ENCODE measurements at places on chromosomes 4 and X.

DNA sequence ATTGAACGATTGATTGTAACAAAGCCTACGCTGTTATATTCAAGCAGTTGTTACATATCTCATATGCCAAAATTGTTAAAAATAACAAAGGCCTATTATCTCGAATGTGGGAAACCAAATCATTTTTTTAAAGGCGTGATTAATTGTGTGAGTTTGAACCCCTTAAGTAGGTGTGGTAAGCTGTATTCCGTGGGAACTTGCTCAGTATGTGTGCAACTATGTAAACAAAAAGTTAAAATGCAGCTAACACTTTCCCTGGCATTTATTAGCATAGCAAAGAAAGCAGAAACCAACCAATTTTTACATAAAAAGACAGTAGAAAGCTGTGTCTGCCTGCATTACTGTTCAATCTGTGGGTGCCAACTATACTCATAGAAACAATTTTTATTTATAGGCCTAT lies 166.0 kb upstream of the HAND2 start:
- DNase-seq = no peak

DNA sequence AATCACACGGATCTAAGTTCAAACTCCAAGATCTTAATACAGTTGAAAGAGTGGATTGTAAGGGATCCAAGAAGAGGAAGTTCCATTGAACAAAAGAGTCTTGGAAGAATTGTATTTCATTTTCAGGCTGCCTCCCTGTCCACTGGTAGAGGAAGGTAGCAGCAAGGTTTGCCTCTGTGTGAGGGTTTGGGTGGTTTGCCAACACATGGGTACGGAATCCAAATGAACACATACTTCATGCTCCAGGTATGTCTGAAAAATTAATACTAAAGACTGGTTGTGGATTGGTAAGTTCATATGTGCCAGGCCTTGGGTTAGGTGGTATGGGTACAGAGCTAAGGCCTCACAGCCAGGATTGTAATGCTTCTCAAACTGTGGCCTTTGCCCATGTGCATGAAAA lies 523.6 kb upstream of the BOD1L1 start:
- no peak for DNase-seq

DNA sequence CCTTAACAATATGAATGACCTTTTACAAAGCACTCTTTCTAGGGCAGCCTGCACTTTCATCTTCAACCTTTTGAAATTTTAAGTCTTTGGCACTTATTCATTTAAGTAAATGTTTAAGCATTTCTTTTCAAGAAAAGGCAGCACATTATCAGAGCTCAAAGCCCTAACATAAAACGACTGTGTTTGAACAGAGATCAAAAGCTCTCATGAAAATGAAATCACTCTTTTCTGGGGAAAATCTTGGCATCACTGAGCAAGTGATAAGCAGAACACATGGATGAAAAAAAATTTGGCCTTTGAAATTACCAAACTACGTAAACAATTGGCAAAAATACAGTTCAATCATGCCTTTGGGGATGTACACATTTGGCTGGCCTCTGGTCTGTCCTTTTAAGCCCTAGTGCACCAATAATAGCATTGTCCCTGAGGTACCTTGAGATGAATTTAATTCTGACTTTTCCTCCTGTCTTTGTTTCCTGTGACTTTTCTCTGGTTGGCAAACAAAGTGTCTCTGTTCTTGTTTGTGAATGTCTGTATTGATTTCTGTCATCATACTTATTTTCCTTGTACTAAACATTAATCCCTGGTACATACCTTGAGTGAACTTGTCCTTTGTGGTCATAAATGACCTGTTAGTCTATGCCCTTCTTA lies 12.9 kb upstream of the ODAM start:
- no peak for DNase-seq

- no peak for DNase-seq
These were observed 91.9 kb upstream of the KLHL13 start for GRCh38 chrX:118208481-118208880.

DNA sequence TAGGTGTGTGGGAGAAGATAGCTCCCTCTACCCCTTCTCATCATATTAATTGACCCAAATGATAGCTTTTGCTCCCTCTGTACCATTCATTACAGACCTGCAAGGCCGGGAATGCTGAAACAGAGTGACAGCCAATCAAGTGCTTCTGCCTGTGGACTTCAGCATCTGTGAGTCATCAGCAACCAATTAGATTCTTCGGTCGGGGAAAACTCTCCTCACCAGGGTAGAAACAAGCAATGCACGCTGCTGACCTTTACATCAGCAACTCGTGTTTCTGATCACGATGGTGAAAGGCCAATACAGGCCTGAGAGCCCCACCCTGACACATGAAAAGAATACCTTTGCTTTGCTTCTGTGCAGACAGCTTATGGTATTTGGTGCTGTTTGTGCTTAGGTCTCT lies 347.2 kb upstream of the DDX53 start:
- peak; percentile 2 for DNase-seq

GRCh38 chr4:127352220-127353113 lies 280.3 kb upstream of the INTU start:
- no peak for DNase-seq

GRCh38 chr4:84967243-84967690 lies 777 bp upstream of the WDFY3 start:
- DNase-seq = no peak

- DNase-seq = peak; percentile 75
These were observed 2.9 kb downstream of the MAML3 start for GRCh38 chr4:140150886-140151698.

- DNase-seq = no peak
These were observed 28.5 kb upstream of the FGF2 start for GRCh38 chr4:122798101-122798500.

GRCh38 chr4:11596989-11597388 lies 168.3 kb upstream of the HS3ST1 start:
- no peak for DNase-seq

GRCh38 chr4:107577743-107578142 lies 142.3 kb downstream of the PAPSS1 start:
- no peak for DNase-seq

DNA sequence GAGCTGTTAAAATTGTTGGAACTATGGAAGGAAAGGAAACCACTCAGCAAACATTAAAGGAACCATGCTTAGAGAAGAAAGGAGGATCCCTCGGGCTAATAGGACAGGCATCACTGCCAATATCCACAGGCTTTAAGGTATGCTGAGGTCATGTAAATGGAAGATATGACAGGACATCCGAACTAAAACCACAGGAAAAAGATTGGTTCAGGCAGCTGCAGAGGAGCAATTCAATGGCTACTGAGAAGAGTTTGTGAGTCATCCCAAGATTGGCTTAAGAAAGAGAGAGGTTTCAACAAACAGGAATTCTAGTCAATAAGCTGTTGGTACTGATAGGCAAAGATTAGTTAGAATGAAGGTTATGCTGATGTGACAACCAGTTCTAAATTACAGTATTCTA lies 106.4 kb upstream of the FAM241A start:
- no peak for DNase-seq

- DNase-seq = peak; percentile 29
These were observed 361.1 kb downstream of the MID1IP1 start for GRCh38 chrX:39162322-39162735.

DNA sequence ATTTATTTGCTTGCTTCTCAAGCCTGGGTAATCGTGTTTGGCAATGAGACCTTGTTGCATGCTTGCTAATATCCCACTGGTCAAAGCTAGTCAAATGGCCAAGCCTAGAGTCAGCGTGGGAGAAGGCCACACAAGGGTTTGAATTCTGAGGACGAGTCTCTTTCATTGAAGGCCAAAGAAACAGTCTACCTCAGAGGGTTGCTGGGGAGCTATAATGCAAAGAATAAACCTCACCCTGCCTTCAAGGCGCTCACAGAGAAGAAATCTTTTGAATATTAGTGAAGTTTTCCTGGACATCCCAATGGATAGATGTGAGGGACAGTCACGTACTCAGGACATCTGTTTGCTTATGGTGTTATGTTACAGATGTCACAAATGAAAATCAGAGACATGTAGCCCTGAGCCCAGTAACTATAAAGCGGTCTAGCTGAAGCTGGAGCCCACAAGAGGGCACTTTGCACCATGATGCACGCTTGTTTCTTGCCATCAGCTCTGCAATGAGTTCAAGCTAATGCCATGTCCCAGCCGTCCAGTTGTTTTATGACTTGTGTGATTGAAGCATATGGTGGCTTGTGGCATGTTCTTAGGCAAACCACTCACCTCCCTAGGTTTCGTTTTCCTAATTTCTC lies 1.1 kb upstream of the TLR3 start:
- DNase-seq = no peak

DNA sequence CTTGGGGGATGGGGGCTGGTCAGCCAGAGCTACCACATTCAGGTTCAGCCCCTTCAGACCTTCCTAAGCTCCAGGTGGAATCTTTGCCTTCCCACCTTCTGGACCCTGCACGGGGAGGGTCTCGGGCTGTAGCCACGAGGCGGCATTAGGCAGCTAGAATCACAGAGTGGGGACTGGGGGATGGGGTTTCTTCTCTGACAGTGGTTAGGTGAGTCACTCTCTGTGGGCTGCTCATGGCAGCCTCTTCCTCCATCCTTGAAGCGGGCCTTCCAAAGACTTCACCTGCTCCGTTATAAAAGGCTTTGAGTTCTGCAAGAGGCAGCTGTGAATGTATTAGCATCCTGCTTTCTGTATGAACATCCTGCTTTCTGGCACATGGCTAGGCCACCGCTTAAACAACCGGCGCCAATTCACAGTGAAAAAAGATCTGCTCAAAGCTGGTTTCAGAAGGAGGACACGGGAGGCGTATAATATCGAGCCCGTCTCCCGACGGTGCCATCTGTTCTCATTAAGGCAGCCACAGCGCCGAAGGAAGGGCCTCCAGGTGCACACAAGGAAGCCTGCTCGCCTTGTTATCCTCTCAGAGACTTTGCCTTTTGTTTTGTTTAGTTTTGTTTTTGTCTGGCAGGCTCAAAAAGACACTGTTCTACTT lies 74.3 kb upstream of the IGFBP7 start:
- DNase-seq = no peak

DNA sequence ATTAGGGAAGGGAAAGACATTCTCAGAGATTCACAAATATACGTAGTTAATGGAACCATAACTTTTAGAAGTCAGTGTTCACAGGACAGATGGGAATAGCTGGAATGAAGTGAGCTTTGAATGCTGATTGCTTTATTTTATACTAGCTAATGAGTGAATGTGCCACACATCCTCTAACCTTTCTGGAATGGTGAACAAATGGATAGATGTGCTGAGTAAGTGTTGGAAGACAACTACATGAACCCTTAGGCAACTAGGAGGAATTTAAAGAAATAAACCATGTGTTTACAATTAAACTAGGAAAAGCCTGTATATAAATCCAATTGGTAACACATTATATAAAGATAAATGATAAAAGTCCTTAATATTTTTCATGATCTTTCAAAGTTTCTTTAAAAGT lies 91.6 kb upstream of the LIMCH1 start:
- no peak for DNase-seq

- DNase-seq = no peak
These were observed at the start of gene CYSLTR1 for GRCh38 chrX:78327370-78328086. TSS of gene CYSLTR1 (minus strand) at chrX:78327611. CDS start at chrX:78273746, 53,865 bp downstream.

GRCh38 chrX:99663136-99663535 lies 746.9 kb downstream of the PCDH19 start:
- DNase-seq = no peak

- DNase-seq = no peak
These were observed 52.7 kb upstream of the ZCCHC13 start for GRCh38 chrX:74251006-74251930.
